ENCODE measurements at places on chromosomes 3 and 15.

DNA sequence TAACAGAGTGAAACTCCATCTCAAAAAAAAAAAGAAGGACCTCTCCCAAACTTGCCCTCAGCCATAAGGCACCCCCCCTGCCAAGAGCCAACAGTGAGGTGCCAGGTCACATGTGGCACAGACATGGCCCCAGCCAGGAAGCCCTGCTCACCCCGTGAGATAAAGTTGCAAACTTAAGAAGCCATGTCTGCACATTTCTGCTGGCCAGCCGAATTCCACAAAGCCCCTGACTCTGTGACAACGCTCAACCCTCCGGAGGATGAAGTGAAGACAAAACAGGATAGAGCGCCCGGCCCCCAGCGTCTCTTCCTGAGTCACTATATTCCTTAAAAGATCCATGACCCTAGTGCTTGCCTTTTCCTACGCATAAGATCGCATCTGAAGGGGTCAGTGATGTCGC, 188.1 kb downstream of the XXYLT1 start:
- no peak for DNase-seq

GRCh38 chr15:100903168-100903554, 16.0 kb upstream of the LRRK1 start:
- DNase-seq, result no peak

- no peak for DNase-seq
Observed at GRCh38 chr3:153633407-153633806, 471.4 kb downstream of the RAP2B start.

- no peak for DNase-seq
Observed at GRCh38 chr3:171718493-171719185, 91.6 kb downstream of the PLD1 start.

- no peak for DNase-seq
Observed at GRCh38 chr3:43148033-43148432, 42.2 kb upstream of the POMGNT2 start.

DNA sequence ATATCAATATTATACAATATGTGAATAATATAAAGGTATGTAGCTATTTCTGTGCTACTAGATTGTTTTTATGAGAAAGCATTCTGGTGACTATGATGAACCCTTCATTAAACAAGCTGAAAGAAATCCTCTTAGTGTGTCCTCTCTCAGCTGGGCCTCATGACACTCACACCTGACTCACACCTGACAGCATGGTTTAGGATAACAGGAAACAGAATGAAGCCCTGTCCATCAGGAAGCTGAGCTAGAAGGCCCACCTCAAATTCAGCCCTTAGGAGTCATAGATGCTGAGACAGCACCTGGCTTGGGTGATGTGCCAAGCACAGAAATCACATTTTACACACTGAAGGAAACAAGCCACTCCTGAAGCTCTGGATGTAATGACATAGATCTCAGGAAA, 30.8 kb downstream of the CHCHD4 start:
- no peak for DNase-seq

DNA sequence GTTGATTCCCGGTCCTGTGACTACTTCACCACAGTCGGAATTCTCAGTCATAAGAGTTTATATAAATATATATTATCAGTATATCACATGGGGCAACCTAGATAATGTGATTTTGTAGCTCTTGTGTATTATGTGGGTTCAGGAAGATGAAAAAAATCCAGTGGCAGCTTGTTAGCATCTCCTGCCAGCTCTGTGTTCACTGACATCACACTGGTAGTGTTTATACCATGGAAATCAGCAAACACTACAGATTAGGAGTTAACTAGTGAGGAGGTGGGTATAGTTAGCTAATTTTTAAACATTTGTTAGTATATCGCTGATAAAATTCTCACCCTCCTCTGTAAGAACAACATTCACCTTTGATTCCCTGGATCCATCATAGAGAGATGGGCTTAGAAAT, 44.5 kb upstream of the KCNMB2 start:
- no peak for DNase-seq

DNA sequence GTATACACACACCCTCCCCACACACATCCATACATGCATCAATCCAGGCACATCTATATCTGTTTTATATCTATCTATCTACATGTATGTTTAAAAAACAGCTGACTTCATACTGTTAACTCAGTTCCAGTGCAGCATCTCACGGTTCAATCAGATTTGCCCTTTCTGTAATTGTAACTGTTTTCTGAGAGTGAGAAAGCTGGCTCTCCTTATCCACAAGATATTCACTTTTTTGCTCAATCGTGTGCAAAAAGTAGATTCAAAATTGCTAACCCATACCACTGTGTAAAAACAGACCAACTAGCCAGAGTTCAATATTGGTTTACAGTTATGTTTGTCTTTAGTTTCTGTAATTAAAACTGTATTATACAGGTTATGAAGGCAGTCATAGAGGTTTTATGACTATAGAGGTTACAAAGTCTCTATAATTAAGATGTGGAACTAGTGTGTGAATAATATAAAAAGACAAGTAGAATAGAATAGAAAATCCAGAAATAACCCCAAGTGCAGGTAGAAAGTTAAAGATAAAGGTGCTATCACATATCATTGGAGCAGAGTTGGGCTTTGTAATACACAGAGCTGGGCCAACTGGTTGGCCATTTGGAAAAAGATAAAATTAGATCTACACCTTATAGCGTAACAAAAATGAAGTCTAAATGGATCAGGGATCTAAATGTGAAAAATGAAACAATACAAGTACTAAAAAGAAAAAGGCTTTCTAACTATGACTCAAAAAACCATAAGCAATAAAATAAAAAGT, 20.1 kb upstream of the MCF2L2 start:
- DNase-seq, result no peak

- no peak for DNase-seq
Observed at GRCh38 chr3:37670961-37671483, 190.7 kb upstream of the CTDSPL start.

DNA sequence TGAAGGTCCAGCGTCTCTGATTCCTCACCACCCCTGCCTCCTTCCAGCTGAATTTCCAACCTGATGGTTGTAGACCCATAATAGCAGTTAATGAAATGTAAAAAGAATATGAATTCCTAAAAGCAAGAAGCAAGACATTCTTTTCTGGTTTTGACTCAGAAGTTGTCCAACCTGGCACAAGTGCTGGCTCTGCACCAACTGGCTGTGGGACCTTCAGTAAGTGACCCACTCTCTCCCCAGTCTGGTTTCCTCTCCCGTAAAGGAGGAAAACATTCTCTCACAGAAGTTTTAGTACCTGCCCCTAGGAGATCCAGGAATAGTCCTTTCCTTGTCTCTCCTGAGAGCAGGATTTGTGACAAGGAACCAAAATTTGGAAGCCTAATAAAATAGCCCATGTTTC, 236.9 kb upstream of the TRIM42 start:
- no peak for DNase-seq

DNA sequence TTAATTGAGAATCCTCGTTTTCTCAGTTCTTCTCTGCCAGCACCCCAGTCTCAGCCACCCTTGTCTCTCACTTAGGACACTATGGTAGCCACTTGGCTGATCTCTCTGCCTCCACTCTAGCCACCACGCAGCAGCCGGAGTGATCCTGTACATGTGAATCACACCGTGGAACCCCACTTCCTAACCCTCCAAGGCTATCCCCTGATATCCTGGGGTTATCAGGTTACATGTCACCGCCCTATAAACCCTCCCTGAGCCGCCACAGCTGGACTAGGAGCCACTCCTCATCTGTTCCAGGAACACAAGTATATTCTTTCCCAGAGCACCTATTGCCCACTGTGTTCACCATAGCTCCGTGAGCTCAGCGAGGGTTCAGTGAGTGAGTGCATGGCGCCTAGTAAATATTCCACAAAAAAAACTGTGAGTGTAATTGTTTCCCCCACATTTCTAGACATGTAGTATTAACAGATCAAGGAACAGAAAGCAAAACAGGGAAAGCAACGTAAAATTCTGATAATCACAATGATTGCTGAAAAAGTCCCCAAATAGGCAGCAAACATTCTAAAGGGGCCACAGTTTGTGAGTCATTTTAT, 661 bp upstream of the PARP14 start:
- peak; percentile 9 for DNase-seq

DNA sequence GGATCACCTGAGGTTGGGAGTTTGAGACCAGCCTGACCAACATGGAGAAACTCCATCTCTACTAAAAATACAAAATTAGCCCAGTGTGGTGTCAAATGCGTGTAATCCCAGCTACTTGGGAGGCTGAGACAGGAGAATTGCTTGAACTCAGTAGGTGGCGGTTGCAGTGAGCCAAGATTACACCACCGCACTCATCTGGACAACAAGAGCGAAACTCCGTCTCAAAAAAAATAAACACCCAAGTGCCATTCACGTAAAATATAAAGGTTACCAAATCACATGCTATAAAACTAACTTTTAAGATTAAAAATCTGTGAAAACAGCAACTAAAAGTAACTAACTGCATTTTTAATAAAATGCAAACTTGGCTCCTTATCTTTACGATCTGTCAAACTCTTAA, 8.9 kb downstream of the TRIM59 start:
- no peak for DNase-seq

DNA sequence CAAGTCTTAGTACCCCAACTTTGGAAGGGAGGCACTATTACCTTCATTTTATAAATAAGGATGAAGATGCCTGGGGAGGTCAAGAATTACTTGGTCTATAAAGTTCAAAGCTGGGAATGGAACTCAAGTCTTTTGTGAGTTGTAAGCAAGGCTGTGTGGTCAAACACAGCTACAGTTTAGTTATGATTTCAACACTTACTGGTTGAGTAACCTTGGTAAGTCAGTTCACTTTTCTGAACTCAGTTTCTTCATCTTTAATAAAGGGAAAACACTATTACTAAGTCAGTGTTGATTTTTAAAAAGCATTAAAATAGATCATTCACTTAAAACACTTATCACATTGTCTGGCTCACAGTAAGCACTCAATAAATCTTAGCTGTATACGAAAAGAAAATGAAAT, 200.4 kb upstream of the ADAMTS9 start:
- no peak for DNase-seq

- peak; percentile 4 for DNase-seq
Observed at GRCh38 chr15:41231422-41232226, 556 bp downstream of the CHP1 start.

- DNase-seq, result peak; percentile 49
Observed at GRCh38 chr3:48433472-48434118, 3.7 kb upstream of the PLXNB1 start.

GRCh38 chr3:128697341-128697740, 28.6 kb upstream of the RAB7A start:
- no peak for DNase-seq

DNA sequence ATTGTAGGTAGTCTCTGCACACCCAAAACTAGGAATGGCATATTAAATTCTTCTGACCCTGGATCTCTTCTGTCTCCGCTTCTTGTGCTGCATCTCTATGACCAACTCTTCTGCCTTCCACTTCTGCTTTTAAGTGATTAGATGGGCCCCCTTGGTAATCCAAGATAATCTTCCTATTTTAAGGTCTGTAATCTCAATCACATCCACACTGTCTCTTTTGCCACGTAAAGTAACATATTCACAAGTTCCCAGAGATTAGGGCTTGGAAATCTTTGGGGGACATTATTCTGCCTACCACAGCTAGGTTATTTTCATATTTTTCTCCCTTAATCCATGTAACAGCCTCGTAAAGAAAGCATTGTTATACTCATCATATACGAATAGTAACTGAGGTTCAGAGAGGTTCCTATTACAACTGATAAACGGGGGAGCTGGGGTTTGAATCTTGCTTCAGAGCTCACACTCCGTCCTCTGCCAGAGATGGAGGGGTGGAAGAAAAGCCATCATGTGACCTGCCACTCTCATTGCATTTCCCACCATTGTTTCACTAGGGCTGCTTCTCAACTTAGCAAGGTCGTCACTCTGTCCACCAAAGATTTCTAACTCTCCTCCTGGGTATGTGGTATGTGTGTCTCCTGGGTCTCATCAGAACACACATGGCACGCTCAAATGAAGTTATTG, 6.6 kb upstream of the CD47 start:
- no peak for DNase-seq

DNA sequence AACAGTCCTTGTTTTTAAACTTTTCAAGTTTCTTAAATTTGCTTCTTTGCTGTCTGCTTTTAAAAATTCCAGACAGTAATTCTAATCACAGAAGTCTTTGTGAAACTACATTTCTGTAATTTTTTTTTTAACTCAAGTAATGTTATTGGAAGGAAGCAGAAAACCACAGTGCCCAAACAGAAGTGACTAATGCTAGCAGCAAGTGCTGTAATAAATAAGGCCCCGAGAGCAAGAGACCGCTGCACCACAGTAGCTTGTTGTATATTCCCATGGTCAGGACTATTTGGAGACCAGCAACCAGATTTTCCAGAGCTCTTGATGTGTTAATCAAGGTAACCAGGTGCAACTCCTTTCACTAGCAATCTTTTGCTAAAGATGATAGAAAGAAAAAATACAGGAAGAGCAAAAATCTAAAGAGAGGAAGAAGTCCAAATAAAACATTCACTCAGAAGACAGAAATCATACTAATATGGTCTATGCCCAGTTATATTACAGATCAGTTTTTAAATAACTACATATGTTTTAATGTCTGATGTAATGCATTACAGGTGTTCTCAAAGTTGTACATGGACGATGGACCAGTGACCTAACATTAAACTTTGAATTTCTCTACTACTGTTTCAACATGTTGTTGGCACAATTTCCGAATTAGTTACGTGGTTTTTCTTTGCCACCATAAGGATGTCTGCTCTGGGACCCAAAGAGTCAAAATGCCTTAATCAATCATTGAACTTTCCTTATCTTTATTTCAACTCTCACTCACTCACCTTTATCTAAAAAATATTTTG, 36.4 kb downstream of the WWTR1 start:
- DNase-seq, result peak; percentile 76

DNA sequence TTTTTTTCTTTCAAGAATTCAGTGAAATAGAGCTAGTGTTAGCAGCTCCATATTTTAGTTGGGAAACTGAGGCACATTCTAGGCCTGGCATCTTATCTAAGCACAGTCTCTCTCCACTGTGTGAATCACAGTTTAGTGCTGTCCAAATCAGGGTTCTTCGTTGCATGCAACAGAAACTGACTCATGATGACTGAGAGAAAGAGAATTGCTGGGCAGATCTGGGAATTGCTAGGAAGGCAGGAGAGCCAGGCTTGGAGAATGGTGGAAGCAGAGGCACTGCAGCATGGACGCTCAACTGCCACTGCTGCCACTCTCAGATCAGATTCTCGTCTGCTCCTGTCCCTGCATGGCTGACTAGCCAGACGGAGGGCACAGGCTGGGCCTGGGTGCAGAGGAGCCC, 40.7 kb upstream of the CHST2 start:
- DNase-seq, result peak; percentile 72

- no peak for DNase-seq
Observed at GRCh38 chr15:57109005-57109404, 190.6 kb downstream of the TCF12 start.

GRCh38 chr15:69664572-69665571, 212.3 kb downstream of the RPLP1 start:
- no peak for DNase-seq

GRCh38 chr3:173639098-173639497, 241.6 kb downstream of the NLGN1 start:
- DNase-seq, result no peak

GRCh38 chr3:126752303-126753190, 48.5 kb downstream of the CHCHD6 start:
- peak; percentile 68 for DNase-seq

DNA sequence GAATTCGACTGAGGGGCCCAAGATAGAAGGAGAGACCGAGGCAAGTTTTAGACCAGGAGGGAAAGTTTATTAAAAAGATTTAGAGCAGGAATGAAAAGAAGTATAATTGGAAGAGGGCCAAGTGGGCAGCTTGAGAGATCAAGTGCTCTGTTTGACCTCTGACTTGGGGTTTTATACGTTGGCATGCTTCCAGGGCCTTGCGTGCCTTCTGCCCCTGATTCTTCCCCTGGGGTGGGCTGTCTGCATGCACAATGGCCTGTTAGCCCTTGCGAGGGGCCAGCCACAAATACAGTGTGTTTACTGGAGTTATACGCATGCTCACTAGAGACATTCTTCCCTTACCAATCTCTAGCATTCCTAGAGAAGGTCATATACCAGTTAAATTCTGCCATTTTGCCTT, 70.7 kb upstream of the LARS2 start:
- no peak for DNase-seq
